ENCODE measurements at places on chromosomes 5 and 9. TPM values are rescaled to one million over a fixed set of nuclear protein-coding genes. Genes with fewer than 3 reads are reported as not detected.
A peak's percentile ranks its signal among the peaks of the same experiment; 100 is the strongest.

Gene UBTD2
- polyA plus RNA-seq, result 8.2 TPM

GRCh38 chr5:131305138-131305689 lies 41.4 kb downstream of the CDC42SE2 start:
- H3K4me3 ChIP-seq, result no peak overlapping the region
- H3K27me3 ChIP-seq, result no peaks in the 10 kb centered on the region
- peaks cover 7% of the 10 kb centered on the region for H3K4me1 ChIP-seq
- no peak for DNase-seq
- H3K27ac ChIP-seq, result no peak overlapping the region
- no peaks in the 10 kb centered on the region for H3K36me3 ChIP-seq

DNA sequence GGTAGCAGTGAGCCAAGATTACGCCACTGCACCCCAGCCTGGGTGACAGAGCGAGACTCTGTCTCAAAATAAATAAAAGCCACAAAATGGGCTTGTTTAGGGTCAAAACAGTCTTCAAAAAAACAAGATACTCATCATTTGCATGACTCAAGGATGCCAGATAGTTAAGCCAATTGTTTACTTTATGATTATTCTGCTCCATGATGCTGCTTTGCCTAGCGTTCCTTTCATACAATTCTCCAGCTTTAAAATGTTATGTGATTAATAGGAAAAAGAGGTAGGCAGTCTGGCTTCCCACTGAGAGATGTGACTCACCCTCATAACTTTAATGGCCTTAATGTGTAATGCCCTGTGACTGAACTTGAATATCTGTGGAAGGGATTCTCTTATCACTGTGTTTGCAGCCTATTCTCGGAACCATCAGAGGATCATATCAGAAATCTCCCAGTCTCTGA lies 364.6 kb upstream of the TRPC7 start:
- H3K27ac ChIP-seq, result no peak overlapping the region
- no peaks in the 10 kb centered on the region for H3K27me3 ChIP-seq
- no peaks in the 10 kb centered on the region for H3K36me3 ChIP-seq
- peak; percentile 24 for DNase-seq
- H3K4me3 ChIP-seq, result no peak overlapping the region

DNA sequence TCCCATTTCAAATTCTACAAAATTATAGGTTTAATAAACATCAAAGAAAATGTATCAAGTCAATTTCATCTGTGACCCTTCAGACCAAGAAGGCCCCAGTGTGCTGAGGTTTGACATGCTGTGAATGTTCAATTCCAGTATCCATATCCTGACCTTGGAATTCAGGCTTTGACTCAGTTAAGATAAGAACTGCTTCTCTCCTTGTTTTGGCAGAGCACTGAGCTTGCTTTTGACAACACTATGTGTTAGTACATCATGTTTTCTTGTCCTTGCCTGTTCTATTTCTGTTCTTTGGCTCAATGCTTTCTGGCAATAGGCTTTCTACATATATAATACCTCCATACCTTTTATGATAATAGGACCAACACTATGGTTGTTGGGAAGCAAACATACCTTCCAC lies 105.6 kb downstream of the PLCXD3 start:
- DNase-seq, result no peak
- H3K4me3 ChIP-seq, result no peak overlapping the region
- peaks cover 22% of the 10 kb centered on the region for H3K4me1 ChIP-seq
- H3K36me3 ChIP-seq, result no peaks in the 10 kb centered on the region
- H3K27me3 ChIP-seq, result no peaks in the 10 kb centered on the region

DNA sequence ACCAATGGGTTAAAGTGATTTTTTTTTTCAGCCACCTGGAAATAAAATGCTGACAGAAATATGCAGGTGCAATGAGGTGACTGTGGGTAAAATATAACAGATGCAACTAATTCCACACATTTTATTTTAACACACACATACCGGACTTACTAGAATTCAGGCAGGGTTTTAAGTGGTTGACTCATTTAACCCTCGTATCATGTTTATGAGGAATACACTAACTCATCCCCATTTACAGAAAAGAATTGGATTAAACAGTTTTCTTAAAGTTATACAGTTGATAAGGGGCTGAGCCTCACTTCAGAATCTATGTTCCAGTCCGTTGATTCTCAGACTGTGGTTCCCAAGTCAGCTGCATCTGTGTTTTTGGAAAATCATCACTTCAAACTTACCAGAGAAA lies 207.5 kb downstream of the CHSY3 start:
- H3K4me1 ChIP-seq, result no peaks in the 10 kb centered on the region
- no peak overlapping the region for H3K27ac ChIP-seq
- H3K36me3 ChIP-seq, result no peaks in the 10 kb centered on the region
- no peak overlapping the region for H3K4me3 ChIP-seq
- no peaks in the 10 kb centered on the region for H3K27me3 ChIP-seq
- DNase-seq, result no peak

DNA sequence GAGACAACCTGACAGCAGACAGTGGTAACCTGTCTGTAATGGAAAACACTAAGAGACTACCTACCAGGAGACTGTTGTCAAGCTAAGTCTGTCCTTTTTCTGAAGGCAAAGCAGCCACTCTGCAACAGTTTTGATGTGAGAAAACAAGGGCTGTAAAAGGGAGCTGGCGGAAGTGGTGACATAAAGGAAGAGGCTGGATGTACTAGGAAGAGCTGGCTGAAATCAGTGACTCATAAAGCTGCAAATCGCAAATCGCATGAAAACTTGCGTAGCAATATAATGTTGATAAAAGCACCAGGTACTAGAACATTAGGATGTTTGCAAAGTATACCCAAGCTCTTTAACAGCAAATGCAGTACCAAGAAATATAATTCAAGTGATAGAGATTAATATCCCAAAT lies 1.4 kb downstream of the NSUN2 start:
- no peak overlapping the region for H3K4me3 ChIP-seq
- H3K36me3 ChIP-seq, result peaks cover 25% of the 10 kb centered on the region
- no peaks in the 10 kb centered on the region for H3K27me3 ChIP-seq
- H3K27ac ChIP-seq, result no peak overlapping the region
- DNase-seq, result no peak
- peaks cover 24% of the 10 kb centered on the region for H3K4me1 ChIP-seq

DNA sequence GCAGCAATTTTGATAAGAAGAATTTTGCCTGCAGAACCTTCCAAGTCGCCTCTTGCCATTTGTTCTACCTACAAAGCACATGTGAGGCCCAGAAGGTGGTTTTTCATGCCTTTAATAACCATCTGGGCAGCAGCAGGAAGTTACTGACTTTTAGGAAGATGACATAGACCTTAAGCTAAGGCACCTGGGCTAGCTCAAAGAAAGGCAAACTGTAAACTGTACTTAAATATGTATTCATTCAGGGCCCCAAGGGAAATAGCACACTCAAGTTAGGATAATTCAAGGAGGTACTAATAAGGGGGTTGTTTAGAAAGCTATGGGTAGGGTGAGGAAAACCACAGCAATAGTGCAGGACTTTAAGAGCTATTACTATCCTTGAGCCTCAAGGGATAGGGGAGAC lies 57.3 kb upstream of the HSPB3 start:
- no peak for DNase-seq
- no peaks in the 10 kb centered on the region for H3K27me3 ChIP-seq
- H3K4me3 ChIP-seq, result no peak overlapping the region
- no peaks in the 10 kb centered on the region for H3K36me3 ChIP-seq

All from adrenal gland (tissue), 19 donors.